PC-3 (cell line): ENCODE measurements at places on chromosomes 7 and 10.

DNA sequence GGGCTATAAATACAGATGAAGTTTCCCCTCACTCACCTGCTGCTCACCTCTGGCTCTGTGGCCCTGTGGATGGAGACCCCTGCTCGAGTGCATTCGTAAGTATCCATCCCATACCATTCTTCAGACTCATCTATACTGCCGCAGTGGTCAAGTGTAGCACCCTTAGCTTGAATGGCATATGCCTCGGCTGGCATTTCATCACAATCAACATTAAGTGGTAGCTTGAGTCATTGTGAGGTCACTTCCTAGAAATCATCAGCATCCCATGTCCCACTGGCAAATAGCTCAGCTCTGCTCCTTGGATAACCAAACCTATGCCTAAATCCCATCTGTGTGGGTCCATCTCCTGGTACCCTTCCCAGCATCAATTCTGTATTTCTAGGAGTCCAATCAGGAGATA lies 38.2 kb downstream of the MDH2 start:
- DNase-seq: peak; percentile 71

DNA sequence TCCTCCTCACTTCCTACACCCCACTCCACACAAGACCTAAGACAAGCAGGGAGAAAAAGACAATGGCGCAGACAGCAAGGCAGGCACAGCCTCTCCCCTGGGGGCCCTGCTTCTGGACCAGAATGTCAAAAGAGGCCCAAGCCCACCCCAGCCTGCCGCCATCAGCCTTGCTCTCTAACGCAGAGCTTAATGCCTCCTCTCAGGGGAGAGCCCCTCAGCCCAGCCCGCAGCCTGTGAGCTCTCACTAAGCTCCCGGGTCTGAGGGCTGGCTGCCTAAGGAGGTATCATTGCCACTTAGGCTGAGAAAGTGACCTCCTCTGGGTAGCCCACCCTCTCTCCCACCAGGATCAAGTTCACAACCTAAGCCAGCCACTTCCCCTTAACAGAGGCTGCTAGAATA lies 16.7 kb downstream of the SLIT1 start:
- no peak for DNase-seq

GRCh38 chr7:157480371-157481050 lies 143.7 kb downstream of the DNAJB6 start:
- no peak for DNase-seq

DNA sequence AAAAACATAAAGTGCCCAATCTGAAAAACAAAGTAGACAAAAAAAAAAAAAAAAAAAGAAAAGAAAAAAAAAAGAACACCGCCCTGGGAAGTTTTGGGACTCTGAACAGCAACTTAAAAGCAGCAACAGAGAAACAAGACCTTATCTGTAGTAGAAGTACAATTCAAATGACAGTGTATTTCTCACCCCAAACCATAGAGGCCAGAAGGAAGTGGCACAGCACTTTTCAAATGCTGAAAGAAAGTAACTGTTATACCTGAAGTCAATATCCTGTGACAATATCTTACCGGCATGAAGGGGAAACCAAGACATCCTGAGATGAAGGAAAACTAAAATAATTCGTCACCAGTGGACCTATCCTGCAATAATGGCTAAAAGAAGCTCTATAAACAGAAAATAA lies 112.1 kb downstream of the DNAJC1 start:
- DNase-seq: no peak

DNA sequence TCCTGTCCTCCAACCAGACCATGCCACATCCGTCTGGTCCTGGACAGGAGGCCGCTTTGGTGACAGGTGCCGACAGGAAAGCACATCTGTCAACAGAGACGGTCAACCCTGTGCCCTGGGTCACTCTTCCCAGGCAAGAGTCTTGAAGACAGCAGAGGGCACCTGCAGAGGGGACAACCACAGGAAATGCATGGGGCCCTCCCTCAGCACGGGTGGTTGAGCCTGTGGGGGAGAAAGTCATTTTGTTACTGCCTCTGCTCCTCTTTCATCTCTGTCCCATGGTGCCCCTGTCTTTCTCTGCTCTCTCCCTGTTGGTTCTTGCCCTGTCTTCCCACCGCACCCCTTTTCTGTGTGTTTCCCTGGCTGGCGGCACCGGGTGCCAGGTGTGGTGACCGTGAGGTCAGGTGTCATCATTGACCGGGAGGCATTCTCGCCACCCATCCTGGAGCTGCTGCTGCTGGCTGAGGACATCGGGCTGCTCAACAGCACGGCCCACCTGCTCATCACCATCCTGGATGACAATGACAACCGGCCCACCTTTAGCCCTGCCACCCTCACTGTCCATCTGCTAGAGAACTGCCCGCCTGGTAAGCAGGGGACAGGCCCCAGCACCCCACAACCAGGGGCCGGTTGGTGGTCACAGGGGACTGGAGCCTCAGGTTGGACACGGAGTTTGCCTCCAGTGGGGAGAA lies 17.6 kb upstream of the VSIR start:
- no peak for DNase-seq

GRCh38 chr7:128022631-128023532 lies 8.4 kb downstream of the LRRC4 start:
- peak; percentile 77 for DNase-seq

GRCh38 chr7:66957595-66958290 lies 36.7 kb downstream of the TMEM248 start:
- no peak for DNase-seq

DNA sequence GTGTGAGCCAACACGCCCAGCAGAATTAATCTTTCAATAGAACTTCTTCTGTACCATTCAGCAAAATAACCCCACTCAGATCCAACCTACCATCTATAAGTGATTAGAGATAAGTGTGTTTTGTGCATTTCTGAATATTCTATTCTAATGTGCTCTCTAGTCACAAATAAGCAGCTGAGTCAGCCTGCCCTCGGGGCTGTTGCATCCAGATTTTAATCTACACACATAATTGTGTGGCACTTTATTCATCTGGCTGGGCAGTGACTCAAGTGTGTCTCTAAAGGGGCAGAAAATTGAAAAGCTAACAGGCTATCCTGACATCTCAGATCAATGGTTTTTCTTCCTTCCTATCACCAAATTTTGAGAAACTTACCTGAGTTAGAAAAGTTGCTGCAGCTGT lies 60.3 kb downstream of the PRR15 start:
- DNase-seq: peak; percentile 87
